HT1080 (cell line): ENCODE measurements at places on chromosomes 7 and 10. TPM values are rescaled to one million over a fixed set of nuclear protein-coding genes. Genes with fewer than 3 reads are reported as not detected.

The REPIN1 gene
- total RNA-seq: 122 and 136 TPM in 2 replicates

The DDC gene
- not detected in 2 replicates for total RNA-seq

The CYP2E1 gene
- total RNA-seq: 1.2 and 1.4 TPM in 2 replicates

The MAGI2 gene
- total RNA-seq: 0.39 and 0.84 TPM in 2 replicates

The PDE1C gene
- 0.53 and 1.3 TPM in 2 replicates for total RNA-seq

The AKR1C1 gene
- total RNA-seq: 3.1 and 3.9 TPM in 2 replicates

The CAPZA2 gene
- total RNA-seq: 103 and 109 TPM in 2 replicates
